ENCODE measurements at places on chromosomes 4 and X.
A peak's percentile ranks its signal among the peaks of the same experiment; 100 is the strongest.

GRCh38 chrX:78104447-78105176 lies 564 bp downstream of the PGK1 start:
- peak; percentile 56 for DNase-seq

GRCh38 chrX:75276666-75277065 lies 2.8 kb downstream of the UPRT start:
- peak; percentile 39 for DNase-seq

GRCh38 chrX:41100819-41101218 lies 15.6 kb downstream of the USP9X start:
- no peak for DNase-seq

- DNase-seq, result no peak
Measured at GRCh38 chr4:136246876-136247275, 1285.4 kb downstream of the PCDH18 start.

GRCh38 chr4:124862261-124862660 lies 149.7 kb upstream of the ANKRD50 start:
- no peak for DNase-seq

GRCh38 chr4:142331132-142331531 lies 515.0 kb downstream of the INPP4B start:
- DNase-seq, result no peak

DNA sequence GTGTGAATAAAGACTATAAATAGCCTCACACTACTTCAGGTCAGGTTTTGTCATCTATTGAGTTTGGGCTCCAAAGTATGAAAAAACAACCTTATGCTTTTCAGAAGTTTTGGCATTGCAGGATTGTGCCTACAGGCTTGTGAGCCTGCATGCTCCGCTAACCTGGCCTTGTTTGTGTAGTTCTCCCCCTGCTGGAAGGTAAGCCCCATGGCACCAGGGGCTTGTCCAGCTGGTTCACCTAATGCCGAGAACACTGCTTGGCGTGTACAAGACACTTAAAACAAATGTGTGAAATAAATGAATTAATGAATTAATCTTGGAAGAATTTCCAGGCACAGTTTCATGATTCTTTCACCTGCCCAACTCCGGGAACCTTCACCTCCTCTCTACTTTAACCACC lies 1.8 kb upstream of the HSD17B10 start:
- DNase-seq, result peak; percentile 78

- DNase-seq, result peak; percentile 45
Measured at GRCh38 chr4:53186714-53187358, 179.0 kb downstream of the SCFD2 start.

- no peak for DNase-seq
Measured at GRCh38 chrX:110408949-110409588, 50.4 kb downstream of the RTL9 start.

- no peak for DNase-seq
Measured at GRCh38 chr4:7187168-7187535, 5.2 kb upstream of the SORCS2 start.

DNA sequence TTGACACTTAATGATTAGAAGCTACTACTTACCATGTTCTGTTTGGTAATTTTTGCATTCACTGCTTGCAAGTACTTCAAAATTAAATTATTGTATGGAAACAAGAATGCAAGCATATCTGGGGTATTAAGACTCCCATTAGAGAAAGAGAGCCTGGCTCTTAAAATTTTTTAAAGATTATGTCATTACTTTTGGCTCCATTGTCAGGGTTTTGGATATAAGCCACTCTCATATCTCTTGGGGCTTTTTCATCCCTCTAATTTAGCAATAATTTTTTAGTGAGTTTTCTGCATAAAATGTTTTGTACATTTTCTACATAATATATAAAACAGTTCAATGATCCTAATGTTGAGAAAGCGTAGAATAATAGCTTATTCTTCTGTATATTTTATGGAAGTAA lies 49.4 kb downstream of the SLC9A6 start:
- no peak for DNase-seq

DNA sequence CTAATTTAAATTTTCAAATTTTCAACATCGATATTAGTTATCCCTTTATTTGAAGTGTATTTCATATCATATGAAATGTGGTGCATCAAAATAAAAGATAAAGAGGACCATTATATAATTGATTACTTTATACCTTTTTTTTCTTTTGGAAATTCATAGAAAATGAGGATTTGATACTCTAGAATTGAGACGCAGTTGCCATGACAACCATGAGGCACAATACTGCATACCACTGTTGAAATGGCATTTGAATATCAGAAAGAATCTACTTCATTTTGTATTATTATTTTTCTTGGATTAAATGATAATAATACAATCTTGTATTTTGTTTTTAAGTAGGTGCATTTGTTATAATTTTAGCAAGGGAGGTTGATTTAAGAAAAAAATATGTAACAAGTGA lies 323.1 kb downstream of the PCDH18 start:
- DNase-seq, result no peak

DNA sequence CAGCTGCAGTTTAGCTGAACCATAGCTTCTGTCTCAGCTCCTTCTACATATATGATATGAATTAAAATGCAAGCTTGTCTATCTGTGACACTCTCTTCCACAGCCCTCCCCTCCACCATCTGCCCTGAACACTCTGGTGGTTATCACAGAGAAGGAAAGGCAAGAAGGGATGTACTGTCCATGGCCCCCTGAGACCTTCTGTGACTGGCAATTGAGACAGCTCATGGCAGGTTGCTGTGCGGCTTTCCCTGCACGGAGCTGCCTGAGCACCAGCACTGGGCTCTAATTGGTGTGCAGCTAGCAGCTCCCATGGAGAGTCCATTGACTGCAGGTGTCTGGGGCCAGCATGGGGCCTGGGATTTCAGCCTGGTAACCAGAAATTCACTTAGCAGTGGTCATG lies 109.8 kb upstream of the ANXA3 start:
- DNase-seq, result no peak

DNA sequence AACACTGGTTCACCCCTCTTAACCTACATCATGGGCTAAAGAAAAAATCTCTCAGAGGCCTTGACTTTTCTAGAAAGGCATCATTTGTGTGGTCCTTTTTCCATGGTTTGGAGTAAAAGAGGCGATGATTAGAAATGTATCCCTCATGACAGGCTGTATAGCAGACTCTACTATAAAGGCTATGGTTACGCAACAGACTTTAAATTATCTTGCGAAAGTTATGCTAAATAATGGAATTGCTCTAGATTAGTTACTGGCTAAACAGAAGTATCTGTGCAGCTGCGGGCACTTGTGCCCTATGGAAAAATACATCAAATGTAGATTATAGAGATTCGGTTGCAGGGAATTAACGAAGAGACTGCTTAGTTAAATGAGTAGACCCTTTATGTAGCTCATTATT lies 101.6 kb downstream of the TMEM47 start:
- DNase-seq, result no peak

DNA sequence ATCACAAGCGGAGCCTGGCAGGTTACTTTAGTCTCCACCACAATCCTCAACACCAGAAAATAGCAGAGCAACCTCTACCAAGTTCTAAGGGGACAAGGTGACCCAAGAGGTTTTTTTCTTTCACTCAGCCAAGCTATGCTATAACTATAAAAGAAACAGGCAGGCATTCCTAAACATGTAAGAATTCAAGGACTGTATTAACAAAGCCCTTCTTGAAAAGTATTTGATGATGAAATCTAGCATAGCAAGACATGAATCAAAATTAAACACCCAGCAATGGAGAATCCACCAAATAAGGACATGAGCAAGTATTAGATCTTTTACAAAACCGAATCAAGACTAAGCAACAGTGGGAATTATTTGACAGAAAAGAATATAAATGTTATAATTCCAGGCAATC lies 25.7 kb upstream of the C1QTNF7 start:
- no peak for DNase-seq

GRCh38 chr4:112379306-112379705 lies 82.1 kb downstream of the ALPK1 start:
- DNase-seq, result no peak

DNA sequence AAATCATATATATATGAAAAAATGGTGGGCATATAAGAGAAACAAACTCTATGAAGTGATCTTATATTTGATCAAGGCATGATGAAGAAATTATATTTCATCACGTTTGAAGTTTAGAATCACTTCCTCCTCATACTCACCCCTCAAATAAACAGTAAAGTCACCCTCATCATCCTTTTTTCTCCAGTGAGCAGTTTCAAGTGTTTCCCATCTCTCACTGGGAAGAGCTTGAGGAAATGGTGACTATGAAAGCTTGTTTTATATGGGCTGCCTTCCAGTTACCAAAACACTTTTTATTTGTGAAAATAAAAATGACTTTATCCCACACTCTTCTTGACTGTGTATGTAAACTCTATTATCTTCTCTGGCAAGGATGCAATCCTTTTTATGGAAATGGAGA lies 16.8 kb downstream of the PDLIM3 start:
- DNase-seq, result no peak

DNA sequence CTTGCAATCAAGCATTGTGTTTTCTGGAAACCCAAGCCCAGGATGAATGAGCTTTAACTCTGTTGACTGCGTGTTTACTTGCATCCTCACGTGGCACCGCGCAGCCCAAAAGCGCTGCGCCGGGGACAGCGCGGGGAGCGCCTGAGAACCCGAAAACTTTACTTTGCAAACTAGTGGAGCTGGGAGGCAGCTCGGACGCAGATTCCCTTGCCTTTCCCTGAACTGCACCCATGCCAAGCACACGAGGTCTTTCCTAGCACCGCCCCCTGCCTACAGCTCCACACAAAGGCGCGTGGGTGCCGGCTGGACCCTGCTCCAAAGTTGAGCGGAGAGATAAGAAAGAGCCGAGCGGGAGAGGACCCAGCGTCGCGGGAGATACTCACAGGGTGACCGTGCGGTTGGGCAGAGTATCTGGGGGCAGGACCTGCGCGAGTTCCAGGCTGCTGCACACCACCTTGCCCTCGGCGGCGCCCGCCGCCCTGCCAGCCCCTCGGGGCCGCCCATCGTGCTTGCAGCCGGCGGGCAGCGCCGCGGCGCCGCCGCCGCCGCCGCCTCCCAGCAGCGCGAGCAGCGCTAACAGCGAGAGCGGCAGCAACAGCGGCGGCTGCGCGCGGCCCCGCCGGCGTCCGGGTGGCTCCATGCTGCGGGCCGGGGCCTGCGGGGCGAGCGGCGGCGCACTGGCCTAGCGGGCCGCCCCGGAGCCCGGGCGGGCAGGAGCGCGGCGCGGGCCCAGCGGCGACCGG lies 550 bp downstream of the ADGRA3 start:
- peak; percentile 77 for DNase-seq

GRCh38 chrX:154092371-154092770 lies 5.1 kb downstream of the MECP2 start:
- no peak for DNase-seq

- no peak for DNase-seq
Measured at GRCh38 chr4:42265782-42266602, 113.5 kb upstream of the BEND4 start.

GRCh38 chr4:104493081-104493831 lies 1.4 kb downstream of the CXXC4 start:
- DNase-seq, result no peak

DNA sequence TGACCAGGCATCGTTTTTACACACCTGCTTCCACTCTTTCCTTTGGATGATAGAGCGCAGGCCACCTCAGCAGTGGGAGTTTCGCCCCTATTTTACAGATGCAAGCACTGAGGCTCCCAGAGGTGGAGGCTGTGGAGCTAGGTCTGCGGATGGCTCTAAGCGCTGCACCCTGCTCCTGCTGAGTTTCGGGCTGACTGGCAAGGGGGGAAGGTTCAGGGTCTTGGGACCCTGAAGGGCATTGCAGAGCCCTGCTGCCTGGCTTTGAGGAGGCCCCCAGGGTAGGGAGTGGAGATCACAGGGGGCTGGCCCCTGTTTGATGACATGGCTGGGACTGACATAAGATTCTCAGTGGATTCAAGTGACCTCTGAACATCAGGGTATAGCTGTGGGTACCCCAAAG lies 62.8 kb upstream of the NKX1-1 start:
- DNase-seq, result no peak

GRCh38 chr4:36214735-36215485 lies 29.4 kb downstream of the ARAP2 start:
- no peak for DNase-seq

DNA sequence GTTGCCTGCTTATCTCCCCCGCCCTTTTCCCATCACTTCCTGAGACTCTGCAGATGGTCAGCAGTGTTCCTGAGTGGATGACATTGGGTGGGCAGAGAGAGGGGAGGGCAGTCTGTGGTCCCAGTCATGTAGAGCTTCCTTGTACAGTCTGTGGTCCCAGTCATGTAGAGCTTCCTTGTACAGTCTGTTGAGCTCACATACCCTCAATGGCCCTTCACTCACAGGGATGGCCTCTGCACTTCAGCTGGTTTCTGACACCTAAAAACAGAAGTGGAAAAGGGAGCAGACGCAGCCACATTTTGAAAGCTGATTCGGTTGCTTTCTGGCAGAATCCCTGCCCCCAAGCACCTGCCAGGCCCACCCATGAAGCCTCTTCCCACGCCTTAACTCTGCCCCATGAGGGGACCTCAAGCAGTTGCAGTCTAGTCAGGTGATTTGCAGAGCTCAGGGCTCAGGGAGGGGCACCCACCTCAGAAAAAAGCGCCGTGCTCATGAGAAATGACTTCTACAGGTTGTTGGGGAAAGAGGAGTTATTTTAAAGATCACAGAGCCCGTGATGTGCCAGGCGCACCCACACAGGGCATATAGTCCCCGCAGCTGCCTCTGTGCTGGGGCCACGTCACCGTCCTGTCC lies 3.6 kb upstream of the TMEM271 start:
- DNase-seq, result no peak

DNA sequence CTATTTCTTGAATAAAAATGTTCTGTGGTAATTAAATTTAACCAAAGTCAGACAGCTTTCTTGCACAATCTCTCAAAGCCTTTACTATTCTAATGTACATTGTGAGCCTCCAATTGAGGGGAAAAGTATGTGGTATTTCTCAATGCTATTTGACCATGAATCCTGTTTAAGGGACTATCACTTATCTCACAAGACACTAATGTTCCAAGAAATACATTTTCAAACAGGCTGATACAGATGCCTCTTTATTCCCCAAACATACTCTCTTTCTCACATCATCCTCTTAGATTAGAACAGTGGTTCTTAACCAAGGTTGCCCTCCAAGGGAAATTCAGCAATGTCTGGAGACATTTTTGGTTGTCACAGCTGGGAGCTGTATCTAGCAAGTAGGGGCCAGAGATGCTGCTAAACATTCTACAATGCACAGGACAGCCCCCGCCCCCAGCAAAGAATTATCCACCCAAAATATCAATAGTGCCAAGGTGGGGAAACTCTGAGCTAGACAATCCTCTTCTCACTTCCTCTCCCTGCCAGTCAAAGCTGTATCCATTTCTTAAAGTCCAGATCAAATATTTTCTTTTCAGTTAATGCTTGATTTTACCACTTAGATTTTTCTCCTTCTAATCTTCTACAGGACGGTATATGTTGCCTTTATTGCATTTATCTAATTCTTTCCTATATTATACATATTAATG lies 129.2 kb upstream of the TRIM2 start:
- DNase-seq, result no peak

DNA sequence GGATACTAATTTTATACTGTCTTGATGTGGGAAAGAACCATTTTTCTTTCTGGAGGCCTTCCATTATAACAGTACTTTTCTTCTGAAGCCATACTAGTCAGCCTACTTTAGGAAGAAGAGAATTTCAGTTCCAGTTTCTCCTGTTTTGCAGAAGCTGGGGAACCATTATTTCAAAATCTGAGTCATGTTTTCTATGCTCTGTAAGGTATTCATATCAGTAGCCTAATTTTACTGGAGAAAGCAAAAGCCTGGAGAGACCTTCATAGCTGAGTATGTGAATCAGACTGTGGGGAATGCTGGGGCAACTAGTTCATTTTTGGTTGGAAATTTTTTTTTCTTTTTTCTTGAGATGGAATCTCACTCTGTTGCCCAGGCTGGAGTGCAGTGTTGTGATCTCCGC lies 22.4 kb downstream of the AFF1 start:
- peak; percentile 54 for DNase-seq

GRCh38 chr4:8837181-8837841 lies 34.3 kb downstream of the HMX1 start:
- no peak for DNase-seq

Measured in kidney tubule cell (primary cell).